ENCODE measurements at places on chromosomes 6 and 20.

DNA sequence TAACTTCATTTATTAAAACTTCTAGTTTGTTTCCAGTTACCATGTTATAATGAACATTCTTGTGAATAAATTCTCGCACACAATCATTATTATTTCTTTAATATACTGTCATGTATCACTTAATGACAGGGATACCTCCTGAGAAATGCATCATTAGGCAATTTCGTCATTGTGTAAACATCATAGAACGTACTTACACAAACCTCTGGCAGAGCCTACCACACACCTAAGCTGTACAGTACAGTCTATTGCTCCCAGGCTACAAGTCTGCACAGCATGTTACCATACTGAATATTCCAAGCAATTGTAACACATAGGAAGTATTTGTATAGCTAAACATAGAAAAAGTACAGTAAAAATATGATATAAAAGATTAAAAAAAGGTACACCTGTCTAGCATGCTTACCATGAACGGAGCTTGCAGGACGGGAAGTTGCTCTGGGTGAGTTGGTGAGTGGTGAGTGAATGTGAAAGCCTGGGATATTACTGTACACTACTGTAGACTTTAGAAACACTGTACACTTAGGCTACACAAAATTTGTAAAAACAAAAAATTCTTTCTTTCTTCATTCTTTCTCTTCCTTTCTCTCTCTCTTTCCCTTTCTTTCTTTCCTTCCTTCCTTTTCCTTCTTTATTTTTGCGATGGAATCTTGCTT lies 268.2 kb upstream of the SOX4 start:
- DNase-seq = no peak

- no peak for DNase-seq
These were observed 14.1 kb downstream of the CDK5RAP1 start for GRCh38 chr20:33387177-33387576.

- no peak for DNase-seq
These were observed 36.8 kb downstream of the C6orf15 start for GRCh38 chr6:31075528-31075927.

DNA sequence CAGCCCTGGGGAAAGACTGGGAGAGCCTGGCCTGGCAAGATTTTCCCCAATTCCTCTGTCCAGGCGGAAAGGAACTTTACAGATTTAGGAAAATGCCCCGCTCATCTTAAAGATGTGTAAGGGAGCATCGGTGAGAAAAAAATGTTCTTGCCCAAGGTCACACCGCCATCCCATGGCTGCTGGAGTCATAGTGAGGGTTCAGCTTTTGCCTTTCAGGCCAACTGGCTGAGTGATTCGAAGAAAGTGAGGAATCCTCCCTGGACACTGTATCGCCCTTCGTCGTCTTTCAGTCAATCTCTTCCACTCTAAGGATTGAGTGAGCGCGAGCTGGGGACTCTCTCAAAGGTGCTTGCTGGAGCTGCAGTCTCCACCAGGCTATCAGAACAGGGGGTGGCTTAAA lies 1.4 kb downstream of the WFDC2 start:
- DNase-seq = peak; percentile 33

DNA sequence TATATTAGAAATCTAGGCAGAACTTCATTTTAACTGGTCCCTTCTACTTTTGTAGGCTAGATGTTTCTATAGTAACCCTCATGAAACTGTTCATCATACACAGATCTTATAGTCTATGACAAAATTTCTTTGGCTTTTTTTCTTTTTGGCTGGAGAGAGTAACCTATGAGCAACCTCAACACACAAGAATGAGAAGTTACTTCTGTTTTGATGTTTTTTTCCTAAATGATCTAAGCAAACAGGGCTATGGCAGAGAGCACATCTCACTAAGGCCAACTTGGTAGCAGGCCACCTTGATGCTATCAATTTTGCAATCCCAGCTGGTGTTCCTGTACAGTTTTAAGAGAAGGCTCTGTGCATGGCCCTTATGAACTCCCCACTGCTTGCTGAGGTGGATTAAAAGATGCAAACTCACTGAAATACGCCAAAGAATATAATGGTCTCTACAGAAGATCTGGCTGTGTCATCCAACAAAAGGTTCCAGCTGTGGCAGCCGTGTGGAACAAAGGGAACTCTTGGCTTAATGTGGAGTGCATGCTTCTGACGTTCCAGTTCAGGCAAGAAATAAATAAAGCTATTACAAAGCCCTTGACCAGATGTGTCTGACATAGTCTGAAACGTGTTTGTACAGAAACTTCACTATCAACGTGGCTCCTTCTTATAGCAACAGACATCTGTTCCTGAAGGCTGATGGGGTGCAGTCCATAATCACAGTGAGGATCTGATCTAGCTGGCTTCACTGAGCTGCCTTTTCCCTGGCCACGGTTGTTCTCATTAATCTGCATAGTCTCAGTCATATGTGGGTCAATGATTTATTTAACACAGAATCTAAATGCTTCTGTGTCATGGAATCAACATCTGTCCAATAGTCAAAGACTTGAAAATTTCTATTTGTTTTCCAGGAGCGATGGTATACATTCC lies 481.1 kb downstream of the BMP2 start:
- no peak for DNase-seq
